ENCODE measurements at places on chromosomes 2 and 18. TPM values are rescaled to one million over a fixed set of nuclear protein-coding genes. Genes with fewer than 3 reads are reported as not detected.

Gene SFT2D3
- 2.1 TPM for polyA plus RNA-seq

Gene MAP3K19
- not detected for polyA plus RNA-seq

Gene CAMKMT
- polyA plus RNA-seq: 15.1 TPM

DNA sequence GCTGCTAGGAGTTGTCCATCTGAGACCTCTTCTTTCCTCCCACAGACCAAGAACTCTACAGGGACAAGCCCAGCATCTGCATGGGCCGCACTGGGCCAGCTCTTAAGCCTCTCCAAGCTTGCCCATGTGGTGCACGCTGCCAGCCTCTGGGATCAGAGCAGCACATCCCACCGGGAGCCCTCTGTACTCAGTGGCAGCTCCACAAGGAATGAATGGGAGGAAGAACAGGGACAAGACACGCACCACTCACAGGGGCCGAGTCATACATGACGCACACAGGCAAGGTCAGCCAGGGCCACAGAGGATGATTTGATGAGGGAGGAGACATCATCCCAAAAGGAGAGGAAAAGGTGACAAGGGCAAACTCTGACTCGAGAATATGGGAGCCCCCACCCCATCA, 268.3 kb downstream of the KLHL29 start:
- DNase-seq: no peak

DNA sequence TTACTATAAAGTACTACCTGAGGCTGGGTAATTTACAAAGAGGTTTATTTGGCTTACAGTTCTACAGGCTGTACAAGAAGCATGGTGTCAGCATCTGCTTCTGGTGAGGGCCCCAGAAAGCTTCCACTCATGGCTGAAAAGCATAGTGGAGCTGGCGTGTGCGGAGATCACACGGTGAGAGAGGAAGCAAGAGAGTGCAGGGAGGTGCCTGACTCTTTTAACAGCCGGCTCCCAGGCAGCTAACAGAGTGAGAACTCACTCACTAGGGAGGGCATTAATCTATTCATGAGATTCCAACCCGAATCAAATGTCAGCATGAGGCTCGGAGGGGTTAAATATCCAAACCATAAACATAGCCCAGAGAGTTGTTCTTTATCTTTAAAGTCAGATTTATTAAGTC, 117.3 kb downstream of the LDLRAD4 start:
- DNase-seq: no peak

GRCh38 chr2:48235076-48235475, 294.9 kb upstream of the STON1 start:
- DNase-seq: no peak

DNA sequence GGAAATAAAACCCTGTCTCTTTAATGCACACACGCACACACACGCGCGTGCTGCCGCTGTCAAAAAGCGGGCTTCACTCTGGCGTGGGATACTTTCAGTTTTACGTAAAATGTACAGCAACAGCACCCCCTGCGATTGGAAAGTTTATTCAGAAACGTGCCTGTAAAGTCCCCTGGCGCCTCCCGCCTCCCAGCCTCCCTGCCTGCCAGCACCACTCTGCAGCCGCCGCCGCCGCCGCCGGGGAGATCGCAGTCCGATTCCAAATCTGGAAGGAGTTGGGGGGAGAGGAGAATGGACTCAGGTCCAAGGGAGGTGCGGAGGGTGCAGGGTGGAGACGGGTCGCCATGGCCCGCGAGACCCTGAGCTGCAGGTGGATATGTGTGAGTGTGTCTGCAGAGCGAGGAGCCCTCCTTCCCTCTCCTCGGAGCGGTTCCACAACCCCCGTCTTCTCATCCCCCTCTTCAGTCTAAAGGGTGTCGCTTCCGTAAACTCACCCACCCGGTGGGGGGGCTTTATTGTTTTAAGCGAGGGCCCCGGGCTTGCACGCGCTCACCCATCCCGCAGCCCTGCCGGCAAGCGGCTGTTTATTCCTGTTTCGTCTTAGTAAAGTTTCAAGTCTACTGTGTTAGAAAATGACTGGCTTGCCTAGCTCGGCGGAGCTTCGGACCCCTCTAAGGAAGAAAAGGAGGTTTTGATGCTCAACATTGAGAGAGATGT, 1.8 kb upstream of the BCL11A start:
- peak; percentile 62 for DNase-seq

DNA sequence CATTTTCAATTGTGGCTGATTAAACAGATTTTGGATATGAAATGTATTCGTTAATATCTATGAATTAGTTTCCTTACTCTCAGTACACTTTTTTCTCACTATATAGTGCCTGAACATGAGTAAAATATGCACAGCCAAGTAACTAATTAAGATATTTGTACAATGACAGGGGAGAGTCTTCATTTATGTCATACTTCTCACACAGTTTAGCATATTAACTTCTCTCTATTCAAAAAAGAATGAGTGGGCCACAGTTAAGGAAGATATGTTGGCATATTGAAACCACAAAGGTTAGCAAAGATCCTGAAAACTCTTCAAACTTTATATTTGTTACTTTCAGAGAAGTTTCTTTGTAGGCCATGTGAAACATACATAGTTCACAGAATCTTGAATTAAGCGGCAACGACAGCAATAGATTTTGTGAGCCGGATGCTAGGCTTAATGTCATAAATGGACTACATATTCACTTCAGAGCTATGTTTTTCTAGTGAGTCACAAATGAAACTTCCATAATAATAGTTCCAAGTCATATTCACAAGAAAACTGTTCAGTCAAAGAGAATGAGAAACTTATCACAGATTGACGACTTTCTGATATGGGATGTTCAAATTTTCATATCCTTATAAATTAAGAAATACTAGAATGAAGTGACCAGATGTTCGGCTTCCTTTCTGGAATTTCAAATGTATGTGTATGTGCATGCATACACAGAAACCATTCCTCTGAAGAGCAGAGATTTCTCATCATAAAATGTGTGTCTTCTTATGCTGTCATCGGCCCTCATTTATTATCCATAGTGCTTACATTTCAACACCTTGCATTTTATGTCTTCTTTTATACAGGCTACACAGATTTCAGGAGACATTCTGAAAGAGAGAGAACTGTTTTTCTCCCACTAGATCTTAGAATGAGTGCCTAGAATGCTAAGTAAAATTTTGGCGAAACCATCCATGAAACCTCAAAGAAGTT, 584.0 kb downstream of the SATB2 start:
- DNase-seq: no peak

- DNase-seq: no peak
These were observed 84.4 kb downstream of the TGOLN2 start for GRCh38 chr2:85243101-85244072.

GRCh38 chr2:143823296-143823695, 694.1 kb downstream of the ARHGAP15 start:
- DNase-seq: no peak

Data from naive thymus-derived CD4-positive, alpha-beta T cell (primary cell).